ENCODE measurements at places on chromosomes 5 and 9.

- no peak for DNase-seq
These were observed 37.1 kb upstream of the FAM169A start for GRCh38 chr5:74903165-74903787.

- DNase-seq: no peak
These were observed 51.3 kb upstream of the PITX1 start for GRCh38 chr5:135085133-135085935.

DNA sequence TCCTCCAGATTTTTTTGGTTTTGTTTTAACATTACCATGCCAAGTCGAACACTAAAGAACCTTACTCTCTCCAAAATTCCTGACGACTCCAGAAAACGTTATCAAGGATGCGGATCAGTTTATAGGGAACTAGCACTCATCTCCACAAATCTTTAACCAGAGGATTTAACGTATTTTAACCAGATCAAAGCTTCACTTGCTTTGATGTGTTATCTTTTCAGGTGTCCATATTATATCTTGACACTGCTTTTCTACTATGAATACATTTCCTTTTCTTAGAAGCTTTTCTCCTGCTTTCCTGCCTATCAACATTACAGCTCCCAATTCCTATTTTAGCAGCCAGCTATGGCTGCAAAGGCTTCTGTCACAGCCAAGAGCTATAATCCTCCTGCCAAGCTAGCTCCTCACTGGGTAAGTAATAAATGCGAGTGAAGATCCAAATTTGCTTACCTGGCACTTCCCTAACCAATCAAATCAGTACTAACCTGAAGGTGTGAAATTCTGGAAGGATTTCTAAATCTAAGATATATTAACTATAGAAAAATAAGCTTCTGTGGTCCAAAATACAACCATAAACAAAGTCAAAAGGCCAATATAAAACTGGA lies 60.2 kb downstream of the CDC14B start:
- no peak for DNase-seq

DNA sequence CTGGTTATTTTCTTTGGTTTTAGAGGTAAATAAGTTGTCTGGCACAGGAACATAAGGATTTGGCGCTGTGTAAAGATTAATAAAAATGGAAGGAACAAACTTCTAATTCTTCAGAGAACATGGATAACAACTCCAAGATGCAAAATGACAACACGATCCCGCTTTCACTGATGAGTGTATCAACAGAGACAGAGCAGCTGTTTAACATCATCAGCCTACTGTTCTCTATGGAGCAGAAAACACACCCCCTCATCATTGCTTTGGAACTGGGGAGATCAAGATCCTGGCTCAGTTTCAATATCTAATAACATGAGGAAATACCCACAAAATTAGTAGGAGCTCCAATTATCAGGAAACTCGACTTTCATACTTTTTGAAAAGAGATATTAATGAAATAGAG lies 8.3 kb upstream of the GAS1 start:
- no peak for DNase-seq

- DNase-seq: peak; percentile 52
These were observed 57.7 kb downstream of the DUSP1 start for GRCh38 chr5:172713113-172713808.

All from stimulated activated CD8-positive, alpha-beta memory T cell treated with anti-CD3 and anti-CD28 coated beads, Interleukin-7, amount 100 ng/mL, for 1 hour (primary cell).